ENCODE measurements at places on chromosomes 4 and X.

DNA sequence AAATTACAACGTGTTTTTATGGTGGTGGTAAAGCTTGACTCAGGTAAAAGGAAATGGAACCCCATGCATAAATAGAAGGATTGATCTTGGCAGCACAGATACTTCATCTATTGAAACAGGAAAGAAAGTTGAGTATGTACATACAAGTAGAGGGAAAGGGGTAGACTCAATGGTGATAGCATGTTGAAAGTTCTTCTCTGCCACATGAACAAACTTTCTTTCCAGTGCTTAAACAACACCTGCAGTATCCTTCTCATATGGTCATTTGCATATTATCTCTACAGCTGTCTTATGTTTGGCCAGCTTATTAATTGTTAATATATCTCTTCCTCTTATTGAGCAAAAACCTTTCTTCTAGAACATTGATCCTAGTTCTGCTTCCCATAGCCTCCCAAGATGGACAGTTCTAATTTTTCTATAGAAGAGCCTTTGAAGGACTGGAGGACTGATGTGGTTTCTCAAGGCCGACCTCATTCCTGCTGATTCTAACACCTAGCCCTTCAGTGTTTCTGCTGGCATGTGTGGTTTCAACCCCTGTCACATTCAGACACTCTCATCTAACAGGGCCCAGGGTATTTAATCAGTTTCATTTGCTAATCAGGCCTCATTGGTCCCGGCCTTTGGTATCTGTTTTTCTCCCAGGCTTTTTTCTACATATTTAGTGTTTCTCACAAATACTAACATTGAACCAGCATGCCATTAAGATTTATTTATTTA is 108.1 kb upstream of the SPRY1 start:
- no peak for DNase-seq

- no peak for DNase-seq
Measured at GRCh38 chrX:139647597-139647996, 60.4 kb downstream of the MCF2 start.

DNA sequence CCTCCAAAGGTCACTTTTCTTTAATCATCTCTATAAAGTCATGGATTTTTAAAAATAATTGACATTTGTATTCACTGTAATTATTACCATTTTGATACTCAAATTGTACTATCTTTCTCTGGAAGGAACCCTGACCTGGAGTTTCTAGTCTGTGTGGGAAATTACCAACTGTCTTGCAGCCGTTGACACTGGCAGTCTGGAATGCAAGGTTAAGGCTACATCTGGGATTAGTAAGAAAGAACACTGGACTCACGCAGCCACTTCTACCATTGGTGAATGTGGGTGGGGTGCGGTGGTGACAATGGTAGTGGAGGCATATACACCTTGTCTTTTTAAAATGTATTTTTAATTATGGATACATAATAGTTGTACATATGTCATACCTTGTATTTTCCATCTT is 40.9 kb downstream of the EGF start:
- DNase-seq: no peak

DNA sequence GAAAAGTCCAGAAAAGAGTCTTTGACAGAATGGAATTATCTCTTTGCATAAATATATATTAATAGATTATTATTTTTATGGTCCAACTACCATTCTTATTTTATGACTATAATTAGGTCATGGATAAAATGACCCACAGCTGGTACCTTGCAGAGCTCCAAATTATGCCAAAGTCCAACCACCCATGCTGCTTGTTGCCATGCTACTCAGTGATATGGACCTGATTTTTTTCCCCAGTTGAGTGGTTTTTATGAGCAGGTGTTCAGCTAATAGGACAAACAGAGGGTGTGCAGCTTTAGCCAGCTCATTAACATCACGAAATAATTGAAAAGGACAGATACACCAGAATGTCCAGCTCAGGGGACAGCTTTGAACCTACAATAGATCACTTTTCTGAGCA is 9.7 kb downstream of the HOPX start:
- DNase-seq: no peak

- no peak for DNase-seq
Measured at GRCh38 chr4:13178621-13179020, 305.5 kb downstream of the RAB28 start.

DNA sequence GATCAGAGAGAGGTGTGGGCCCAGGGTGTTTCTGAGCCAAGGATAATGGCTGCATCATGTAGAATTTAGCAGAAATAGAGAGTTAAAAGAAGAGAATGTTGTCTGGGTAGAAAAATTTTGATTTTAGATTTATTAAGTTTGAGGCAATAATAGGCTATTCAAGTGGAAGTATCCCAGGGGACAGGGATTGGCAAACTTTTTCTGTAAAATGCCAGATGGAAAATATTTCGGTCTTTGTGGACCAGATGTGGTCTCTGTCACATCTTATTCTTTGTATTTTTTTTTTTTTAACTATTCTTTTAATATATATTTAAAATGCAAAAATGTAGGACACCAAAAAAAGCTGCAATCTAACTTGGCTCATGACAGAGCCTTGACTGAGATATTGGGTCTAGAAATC is 33.1 kb downstream of the IL15 start:
- no peak for DNase-seq

DNA sequence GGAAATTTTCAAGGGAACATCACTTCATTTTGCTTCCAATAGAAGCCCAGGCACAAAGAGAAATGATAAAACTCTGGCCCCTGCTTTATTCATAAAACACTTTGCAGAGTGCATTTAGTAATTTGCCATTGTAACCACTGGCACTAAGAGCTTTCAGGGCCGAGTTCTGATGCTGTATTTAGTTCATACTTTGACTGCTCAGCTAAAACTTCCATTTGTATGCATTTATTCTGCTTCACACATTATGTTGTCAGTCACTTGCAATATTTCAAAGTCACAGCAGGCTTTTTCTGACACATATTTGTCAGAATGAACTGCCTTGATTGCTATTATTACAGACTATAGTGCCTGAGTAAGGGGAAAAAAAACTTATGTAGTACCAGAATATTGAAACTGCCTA is 174.3 kb upstream of the ATOH1 start:
- DNase-seq: no peak

- no peak for DNase-seq
Measured at GRCh38 chrX:67544281-67545035, 637 bp downstream of the AR start.

- DNase-seq: no peak
Measured at GRCh38 chr4:30068234-30068633, 651.9 kb upstream of the PCDH7 start.

DNA sequence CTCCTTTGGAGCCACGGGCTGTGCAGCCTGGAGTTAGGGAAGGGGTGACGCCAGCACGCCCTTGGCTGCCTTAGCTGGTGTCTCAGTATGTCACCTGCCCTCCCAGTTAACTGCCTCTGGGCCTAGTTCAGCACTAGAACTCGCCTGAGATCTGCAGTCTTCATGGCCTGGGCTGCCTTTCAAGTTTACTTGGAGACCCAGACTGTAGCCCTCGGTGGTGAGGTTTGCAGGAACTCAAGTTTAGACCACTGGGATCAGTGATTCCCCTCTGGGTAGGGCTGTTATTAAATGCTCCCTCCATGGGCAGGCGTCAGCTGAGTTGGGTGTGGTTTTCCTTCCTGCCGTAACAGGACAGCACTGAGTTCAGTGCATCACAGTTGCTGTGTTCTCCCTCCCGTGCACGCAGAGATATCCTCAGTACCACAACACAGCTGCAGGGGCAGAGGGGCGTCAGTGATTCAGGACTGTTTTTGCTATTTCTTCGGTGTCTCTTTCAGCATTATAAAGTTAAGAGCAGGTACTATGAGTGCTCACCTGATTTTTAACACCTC is 30.5 kb downstream of the PLAC8 start:
- no peak for DNase-seq

- peak; percentile 7 for DNase-seq
Measured at GRCh38 chrX:51144828-51145442, 187.7 kb upstream of the NUDT10 start.

DNA sequence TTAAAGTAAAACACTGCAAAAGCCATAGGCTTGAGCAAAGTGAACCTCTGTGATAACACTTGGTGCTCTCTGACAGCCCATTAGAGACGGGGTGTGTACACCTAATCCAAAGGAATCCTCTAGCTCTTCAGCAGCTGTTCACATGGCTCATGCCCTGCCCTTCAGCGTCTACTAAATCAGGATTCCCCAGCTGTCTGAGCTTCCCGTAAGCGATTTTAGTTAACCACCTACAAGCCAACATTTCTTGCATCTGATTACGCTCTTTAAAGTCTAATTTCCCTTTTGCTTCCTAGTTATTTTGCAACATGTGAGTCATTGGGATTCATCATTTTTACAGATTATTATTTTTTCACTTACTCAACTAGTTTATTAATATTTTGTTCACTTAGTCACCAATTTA is 6.5 kb downstream of the DMD start:
- DNase-seq: no peak

GRCh38 chr4:8277356-8278008 is 7.9 kb downstream of the HTRA3 start:
- no peak for DNase-seq

DNA sequence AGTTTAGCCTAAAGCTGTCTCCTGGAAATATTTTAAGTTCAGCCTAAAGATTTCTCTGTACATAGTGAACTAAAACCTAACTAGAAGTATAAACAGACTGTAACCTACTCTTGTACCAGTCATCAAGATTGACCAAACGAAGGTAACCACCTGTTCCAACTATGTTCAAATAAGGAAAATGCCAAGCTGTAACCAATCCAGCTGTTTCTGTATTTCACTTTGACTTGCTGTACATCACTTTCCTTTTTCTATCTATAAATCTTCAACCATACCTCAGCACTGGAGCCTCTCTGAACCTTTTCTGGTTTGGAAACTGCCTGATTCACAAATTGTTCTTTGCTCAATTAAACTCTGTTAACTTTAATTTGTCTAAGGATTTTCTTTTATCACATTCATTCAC is 3.1 kb upstream of the CYSLTR1 start:
- DNase-seq: no peak

DNA sequence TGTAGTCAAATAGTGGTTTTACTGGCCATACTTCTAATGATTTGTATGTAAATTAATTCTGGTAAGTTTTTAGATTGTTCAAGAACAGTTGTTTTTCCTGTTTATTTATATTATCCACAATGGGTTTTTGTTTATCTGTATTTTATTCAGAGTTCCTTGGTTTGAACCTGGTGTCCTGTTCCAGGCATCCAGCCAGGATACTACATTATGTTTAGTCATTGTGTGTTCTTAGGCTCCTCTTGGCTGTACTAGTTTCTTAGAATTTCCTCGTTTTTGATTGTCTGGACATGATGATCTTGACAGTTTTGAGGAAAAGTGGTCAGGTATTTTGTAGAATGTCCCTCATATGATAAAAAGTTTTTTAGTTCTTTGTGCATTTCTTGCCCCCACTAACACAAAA is 7.8 kb downstream of the TIGD2 start:
- no peak for DNase-seq

Measured in AML-193 (cell line).